ENCODE measurements at places on chromosomes 7 and 10. TPM values are rescaled to one million over a fixed set of nuclear protein-coding genes. Genes with fewer than 3 reads are reported as not detected.

The TTYH3 gene
- 117 TPM for total RNA-seq

DNA sequence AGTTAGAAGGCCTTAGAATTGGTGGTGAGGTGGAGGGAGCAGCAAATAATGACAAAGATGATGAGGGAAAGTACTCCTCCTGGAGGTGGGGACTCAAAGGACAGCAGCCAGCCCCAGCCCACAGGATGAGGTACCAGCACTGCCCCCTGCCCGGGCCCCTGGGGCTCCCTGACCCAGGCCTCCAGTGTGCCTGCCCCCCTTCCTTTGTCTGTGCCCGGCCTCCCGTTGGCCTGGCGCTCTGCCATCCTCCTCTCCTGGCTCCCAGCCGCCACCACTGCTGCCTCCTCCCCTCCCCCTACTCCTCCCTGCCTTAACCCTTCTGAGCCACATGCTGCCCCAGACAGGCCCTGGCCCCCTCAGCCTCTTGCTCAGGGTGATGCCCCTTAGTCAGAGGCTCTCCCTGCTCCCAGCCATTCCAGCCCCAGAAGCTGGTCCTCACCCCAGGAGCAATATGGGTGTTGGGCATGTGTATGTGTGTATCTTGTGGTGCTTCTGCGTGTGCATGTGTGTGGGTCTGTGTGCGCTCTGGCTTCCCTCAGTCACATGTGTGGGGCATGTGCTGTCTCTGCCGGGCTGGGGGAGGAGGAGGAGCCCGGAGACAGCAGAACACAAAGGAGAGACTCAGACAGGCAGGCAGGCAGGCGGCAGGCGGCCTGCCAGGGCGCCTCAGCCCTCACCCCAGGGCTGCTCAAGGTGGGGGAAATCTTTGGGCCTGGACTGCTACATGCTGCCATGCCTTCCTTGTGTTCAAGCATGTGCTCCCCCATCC is 2.6 kb downstream of the LDB1 start:
- peaks cover 80% of the 10 kb centered on the region for H3K4me1 ChIP-seq
- H3K27me3 ChIP-seq = peaks cover 2% of the 10 kb centered on the region
- peak; percentile 58 for DNase-seq

GRCh38 chr7:18445916-18446520 is 49.5 kb upstream of the HDAC9 start:
- peaks cover 9% of the 10 kb centered on the region for H3K4me1 ChIP-seq
- H3K36me3 ChIP-seq = no peaks in the 10 kb centered on the region
- DNase-seq = no peak
- no peaks in the 10 kb centered on the region for H3K27me3 ChIP-seq
- no peak overlapping the region for H3K27ac ChIP-seq
- no peak overlapping the region for H3K4me3 ChIP-seq

The STEAP1B gene
- total RNA-seq = 36.6 TPM

GRCh38 chr10:76358743-76359395 is 927.4 kb downstream of the LRMDA start:
- H3K27ac ChIP-seq = no peak overlapping the region
- H3K4me1 ChIP-seq = peaks cover 28% of the 10 kb centered on the region
- DNase-seq = no peak
- no peak overlapping the region for H3K4me3 ChIP-seq
- no peaks in the 10 kb centered on the region for H3K36me3 ChIP-seq

GRCh38 chr7:105765846-105766245 is 110.6 kb downstream of the ATXN7L1 start:
- H3K27me3 ChIP-seq = no peaks in the 10 kb centered on the region
- no peak overlapping the region for H3K27ac ChIP-seq
- H3K4me3 ChIP-seq = no peak overlapping the region

DNA sequence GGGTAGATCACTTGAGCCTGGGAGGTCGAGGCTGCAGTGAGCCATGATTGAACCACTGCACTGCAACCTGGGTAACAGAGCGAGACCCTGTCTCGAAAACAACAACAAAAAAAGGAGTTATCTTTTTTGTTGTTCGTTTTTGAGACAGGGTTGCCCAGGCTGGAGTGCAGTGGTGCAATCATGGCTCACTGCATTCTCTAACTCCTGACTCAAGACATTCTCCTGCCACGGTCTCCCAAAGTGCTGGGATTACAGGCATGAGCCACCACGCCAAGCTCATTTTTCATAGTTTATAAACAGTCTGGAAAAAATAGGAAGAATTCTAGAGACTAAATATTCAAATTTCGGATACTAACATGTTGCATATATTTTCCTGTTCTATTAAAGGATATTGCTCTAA is 29.4 kb downstream of the SFXN4 start:
- H3K27ac ChIP-seq = no peak overlapping the region
- H3K4me3 ChIP-seq = no peak overlapping the region
- H3K27me3 ChIP-seq = 0 out of 2 replicates have a peak, but pooled peaks cover 2% of the 10 kb centered on the region
- H3K4me1 ChIP-seq = peaks cover 30% of the 10 kb centered on the region

- no peak overlapping the region for H3K27ac ChIP-seq
- no peak for DNase-seq
- H3K36me3 ChIP-seq = peaks cover 9% of the 10 kb centered on the region
- no peak overlapping the region for H3K4me3 ChIP-seq
These were observed 107.2 kb upstream of the TCF7L2 start for GRCh38 chr10:112842832-112843360.

DNA sequence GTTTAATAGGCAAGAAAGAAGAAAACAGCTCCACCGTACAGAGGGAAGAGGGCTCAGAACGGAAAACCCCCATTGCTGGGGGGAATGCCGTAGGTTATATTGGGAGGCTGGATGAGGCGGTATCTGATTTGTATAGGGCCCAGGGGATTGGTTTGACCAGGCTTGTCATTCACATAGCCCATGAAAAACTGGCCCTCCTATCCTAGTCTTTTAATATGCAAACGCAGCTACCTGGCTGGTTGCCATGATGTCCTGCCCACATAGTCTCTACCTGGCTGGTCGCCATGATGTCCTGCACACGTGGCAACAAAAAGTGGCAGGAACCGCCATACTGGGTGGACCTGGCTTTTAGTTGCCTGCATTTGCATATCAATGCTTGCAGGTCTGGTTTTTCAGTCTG is 84.7 kb downstream of the AUTS2 start:
- no peaks in the 10 kb centered on the region for H3K27me3 ChIP-seq
- H3K36me3 ChIP-seq = 0 out of 2 replicates have a peak, but pooled peaks cover 2% of the 10 kb centered on the region
- no peaks in the 10 kb centered on the region for H3K4me1 ChIP-seq
- no peak for DNase-seq
- H3K27ac ChIP-seq = no peak overlapping the region
- H3K4me3 ChIP-seq = no peak overlapping the region

- H3K4me3 ChIP-seq = peak overlapping the region; percentile 96
- peaks cover 69% of the 10 kb centered on the region for H3K27me3 ChIP-seq
- peaks cover 58% of the 10 kb centered on the region for H3K36me3 ChIP-seq
These were observed 1.7 kb downstream of the KLF6 start for GRCh38 chr10:3783316-3783681.

- DNase-seq = no peak
- no peaks in the 10 kb centered on the region for H3K27me3 ChIP-seq
- H3K4me1 ChIP-seq = peaks cover 28% of the 10 kb centered on the region
- no peak overlapping the region for H3K27ac ChIP-seq
- H3K4me3 ChIP-seq = no peak overlapping the region
These were observed 23.5 kb downstream of the PFKFB3 start for GRCh38 chr10:6226216-6226615.

- no peak overlapping the region for H3K4me3 ChIP-seq
- DNase-seq = no peak
- H3K36me3 ChIP-seq = peaks cover 61% of the 10 kb centered on the region
- peaks cover 71% of the 10 kb centered on the region for H3K4me1 ChIP-seq
- H3K27me3 ChIP-seq = peaks cover 7% of the 10 kb centered on the region
These were observed 40.0 kb upstream of the DGKI start for GRCh38 chr7:137886746-137887145.
